Cardiac septum (tissue), 1 donor: ENCODE measurements at places on chromosomes 7 and 10. TPM values are rescaled to one million over a fixed set of nuclear protein-coding genes. Genes with fewer than 3 reads are reported as not detected.
A peak's percentile ranks its signal among the peaks of the same experiment; 100 is the strongest.

CACNA2D1 gene
- total RNA-seq: 87.3 TPM

ZNF25 gene
- total RNA-seq: 18.9 TPM

ANKRD26 gene
- 9.1 TPM for total RNA-seq

- no peak for DNase-seq
Measured at GRCh38 chr10:116845823-116846222, 3.5 kb upstream of the ENO4 start.

GRCh38 chr10:43120929-43121314 is 17.3 kb upstream of the CSGALNACT2 start:
- DNase-seq: peak; percentile 80

GRCh38 chr7:101804088-101804963 is 13.1 kb upstream of the CUX1 start:
- no peak for DNase-seq

- no peak for DNase-seq
Measured at GRCh38 chr7:129072479-129073011, 17.6 kb upstream of the TNPO3 start.

GRCh38 chr10:79445977-79446757 is 743 bp upstream of the ZCCHC24 start:
- peak; percentile 81 for DNase-seq

GRCh38 chr10:61978965-61979364 is 77.5 kb downstream of the ARID5B start:
- DNase-seq: no peak

DNA sequence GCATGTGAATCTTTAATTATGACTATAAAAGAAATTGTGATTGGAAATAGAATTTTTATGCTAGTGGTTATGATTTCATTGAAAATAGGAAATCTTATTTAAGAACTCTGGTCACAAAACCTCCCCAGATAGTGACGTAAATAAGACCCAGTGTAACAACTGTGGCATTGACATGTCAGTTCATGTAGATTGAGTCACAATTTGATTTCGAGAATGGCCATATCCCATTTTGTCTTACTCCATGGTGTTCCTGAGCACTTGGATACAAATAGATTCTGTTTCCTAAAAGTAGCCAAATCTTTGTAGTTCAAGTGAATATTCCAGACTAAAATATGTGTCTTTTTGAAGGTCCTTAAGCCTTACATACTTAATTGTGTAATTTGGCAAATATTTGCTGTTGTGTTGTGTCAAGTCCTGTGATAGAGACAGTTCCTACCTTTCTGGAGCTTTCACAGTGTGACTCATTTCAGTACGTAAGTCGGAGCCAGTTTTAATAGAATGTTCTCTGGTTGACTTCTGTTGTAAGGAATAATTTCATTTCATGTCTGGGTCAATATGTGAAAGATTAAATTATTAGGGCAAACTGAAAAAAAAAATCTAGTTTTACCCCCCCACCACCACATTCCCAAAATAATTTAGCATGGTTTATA is 37.1 kb upstream of the TOMM7 start:
- DNase-seq: no peak

GRCh38 chr7:148436571-148436970 is 154.0 kb upstream of the C7orf33 start:
- DNase-seq: no peak

DNA sequence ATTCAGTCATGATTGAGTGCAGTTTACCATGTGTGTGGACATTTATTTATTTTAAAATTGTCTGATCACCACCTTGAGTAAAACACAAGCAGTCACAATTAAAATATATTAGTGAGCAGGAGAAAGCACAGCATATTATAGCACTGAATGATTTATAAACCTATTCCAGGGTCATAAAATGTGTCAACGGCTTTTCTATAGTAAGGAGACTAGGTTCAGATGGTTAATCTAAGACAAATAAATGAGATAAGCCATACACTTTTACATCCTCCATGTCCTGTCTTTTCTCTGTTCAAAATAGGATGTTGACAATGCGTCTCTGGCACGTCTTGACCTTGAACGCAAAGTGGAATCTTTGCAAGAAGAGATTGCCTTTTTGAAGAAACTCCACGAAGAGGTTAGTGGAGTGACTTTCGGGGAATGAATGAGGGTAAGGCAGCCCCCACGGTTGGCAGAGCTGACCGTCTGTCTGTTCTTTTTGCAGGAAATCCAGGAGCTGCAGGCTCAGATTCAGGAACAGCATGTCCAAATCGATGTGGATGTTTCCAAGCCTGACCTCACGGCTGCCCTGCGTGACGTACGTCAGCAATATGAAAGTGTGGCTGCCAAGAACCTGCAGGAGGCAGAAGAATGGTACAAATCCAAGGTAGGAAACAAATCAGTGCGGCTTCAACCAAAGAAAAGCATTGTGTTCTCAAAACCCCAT is 5.4 kb downstream of the VIM start:
- DNase-seq: no peak
